ENCODE measurements at places on chromosomes 11 and 22.

- no peak for DNase-seq
These were observed 8.3 kb downstream of the FXYD2 start for GRCh38 chr11:117816151-117816741.

DNA sequence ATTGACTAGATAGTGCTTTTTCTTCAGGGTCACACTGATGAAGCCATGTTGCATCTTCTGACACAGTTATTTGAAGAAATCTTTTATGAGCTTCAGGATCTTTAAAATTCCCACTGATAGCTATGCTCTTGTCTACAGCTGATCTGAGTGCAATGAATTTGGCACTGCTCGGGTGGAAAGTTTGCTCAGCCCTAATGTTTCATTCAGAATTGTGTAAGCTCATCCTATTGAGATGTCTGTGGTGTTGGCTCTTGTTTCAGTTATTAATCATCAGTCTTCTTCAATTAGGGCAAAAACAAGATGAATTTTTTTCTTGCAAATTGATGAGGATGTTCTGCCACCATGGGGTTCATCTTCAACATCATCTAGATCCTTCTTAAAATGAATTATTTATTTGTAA, 1387.0 kb upstream of the RAG2 start:
- DNase-seq, result no peak

DNA sequence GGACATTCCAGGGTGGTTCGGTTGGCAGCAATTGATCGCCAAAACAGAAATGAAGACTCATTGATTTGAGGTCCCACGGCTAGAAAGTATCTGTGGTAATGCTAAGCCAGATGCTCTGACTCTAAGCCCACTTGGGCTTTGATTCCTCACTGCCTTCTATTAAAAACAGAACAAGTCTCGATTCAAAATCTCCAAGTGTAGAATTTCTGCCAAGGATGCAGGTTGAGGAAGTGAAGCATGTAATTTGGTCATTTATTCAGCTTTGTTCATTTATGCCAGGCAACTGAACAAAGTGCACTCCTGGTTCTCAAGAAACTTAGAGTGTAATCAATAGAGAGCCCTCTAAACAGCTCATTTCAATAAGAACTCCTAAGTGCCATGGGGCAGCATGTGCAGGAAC, 2.3 kb upstream of the CEP295 start:
- DNase-seq, result no peak

- DNase-seq, result no peak
These were observed 9.0 kb upstream of the USP28 start for GRCh38 chr11:113884361-113884836.

GRCh38 chr11:14093065-14093464, 130.5 kb downstream of the SPON1 start:
- no peak for DNase-seq

GRCh38 chr11:60923326-60923725, 934 bp upstream of the TMEM132A start:
- no peak for DNase-seq

DNA sequence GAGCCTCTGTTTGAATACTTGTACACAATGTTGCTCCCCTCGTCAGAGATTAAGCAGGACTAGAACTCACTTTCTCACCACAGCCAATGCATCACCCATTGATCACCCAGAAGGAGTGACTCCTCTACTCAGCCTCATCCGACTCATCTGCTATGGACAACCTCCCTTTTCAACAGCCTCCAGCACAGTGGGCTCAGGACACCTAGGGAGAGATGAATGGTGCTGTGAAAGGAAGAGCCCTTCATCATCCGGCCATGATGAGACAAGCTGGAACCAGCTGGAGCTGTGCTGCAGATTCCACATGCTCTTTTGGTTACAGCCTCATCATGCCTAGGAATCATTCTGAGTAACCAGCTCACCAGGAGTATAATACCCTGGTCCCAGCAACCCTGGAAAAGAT, 15.5 kb downstream of the C11orf91 start:
- DNase-seq, result no peak

DNA sequence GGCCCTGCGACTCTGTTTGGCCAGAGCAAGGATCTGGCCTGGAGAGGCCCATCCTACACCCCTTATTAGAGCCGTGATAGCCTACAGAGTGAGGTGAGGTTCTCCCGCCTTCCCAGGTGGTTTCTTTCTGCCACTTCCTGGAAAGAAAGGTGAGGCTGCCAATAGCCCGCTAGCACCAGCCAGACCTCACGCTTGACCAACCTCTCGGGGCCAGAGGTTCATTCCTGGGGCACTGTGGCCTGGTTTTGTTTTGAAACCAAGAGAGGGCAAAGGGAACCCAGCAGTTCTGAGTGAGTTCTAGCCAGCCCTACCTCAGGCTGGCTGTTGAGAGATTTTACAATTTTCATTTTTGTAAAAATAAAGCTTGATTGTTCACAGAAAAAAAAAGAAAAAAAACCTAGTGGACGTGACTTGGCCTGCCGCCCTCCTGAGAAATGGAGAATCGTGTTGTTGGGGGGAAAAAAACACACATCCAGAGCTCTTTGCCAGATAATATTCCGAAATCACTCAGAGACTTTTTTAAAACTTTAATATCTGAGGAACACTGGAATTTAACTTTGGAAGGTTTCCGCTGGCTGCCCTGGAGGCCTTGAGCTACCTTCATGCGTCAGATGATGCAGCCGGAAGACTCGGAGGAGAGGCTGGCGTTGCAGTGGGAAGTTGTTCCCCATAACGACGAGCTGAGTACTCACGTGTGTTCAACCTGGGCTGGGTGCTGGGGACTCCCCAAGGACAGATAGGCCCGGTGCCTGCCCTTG, 84.5 kb downstream of the BCR start:
- no peak for DNase-seq

DNA sequence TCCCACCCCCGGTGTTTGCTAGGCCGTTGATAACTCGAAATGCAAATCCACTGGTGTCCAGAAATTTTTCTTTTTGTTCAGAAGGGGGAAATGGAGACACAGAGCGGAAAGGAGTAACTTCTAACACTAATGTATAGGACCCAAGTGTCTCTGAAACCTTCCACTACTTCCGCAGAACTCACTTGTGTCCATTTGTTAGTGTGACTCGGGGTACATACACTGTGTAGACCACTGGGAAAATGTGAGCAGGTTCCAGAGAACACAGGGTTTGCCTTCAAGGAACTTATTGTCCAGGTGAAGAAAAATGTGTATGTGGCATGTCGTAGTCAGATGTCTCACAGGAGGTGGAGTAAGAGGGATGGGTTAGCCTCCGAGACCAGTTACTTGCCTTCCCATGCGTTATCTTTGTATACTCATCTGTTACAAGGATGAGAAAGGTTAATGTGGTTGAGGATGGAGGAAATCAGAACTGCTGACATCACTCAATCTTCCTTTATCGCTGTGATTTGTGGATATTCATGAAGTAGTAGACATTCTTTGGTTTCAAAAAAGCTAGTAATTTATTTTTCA, 857 bp downstream of the ARCN1 start:
- DNase-seq, result no peak

GRCh38 chr11:69944146-69944795, 125.1 kb upstream of the FGF3 start:
- no peak for DNase-seq

DNA sequence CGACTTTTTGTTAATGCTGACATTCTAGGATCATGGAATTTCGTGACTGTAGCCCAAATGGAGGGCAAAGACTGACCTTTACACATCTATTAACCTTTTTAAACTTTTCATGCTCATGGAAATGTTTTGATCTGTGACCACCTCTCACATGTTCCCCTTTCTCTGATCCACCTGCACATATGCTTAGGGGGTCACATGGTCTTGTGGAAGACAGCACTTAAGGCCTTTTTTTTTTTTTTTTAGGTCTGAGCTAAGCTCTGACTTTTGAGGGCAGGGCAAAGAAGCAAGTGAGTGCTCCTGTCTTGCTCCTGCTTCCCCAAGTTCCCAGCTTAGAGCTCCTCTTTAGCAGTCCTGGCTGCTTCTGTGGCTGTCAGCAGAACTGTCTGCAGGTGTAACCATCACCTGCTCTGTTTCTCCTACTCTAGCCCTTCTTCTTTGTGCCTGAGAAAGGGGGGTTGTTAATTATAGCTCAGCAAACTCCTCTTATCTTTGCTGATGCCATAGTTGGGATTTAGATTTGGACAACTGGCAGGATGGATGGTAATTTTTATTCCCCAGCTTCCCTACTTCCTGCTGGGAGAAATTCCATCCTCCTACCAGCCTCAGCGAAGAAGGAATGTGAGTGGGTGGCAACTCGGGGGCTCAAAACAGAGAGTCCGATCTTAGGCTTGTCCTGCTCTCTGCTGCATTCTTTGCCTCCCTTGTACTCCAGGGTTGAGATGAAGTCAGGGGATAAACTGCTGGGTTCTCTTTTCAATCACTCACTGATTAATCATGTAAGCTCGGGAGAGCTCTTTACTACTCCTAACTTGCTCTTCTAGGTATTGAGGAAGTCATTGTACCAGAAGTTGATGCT, 64.4 kb downstream of the GRAMD1B start:
- no peak for DNase-seq

DNA sequence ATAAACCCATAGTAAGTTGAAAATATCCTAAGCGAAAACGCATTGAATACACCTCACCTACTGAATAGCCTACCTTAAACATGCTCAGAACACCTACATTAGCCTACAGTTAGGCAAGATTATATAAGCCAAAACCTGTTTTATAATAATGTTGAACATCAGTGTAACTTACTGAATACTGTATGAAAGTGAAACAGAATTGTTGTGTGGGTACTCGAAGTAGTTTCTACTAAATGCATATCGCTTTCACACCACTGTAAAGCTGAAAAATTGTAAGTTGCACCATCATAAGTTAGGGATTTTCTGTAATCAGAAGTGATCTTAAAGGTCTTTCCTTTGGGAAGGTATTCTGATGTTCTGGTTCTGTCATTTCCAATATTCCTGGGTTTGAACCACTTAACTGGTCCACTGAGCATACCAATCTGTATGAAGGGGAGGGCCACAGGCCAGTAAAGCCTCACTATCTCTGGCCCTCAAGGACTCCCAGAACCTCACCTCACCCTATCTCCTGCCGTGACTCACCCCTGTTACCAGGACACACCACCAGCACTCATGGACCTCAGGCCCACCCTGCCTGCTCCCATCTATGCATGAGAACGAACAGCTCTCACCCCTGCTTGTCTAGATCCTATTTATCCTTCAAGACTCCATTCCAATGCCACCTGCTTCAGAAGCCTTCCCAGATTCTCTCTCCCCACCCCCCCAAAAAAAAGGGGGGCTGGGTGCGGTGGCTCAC, 70.0 kb downstream of the NAT10 start:
- DNase-seq, result no peak

GRCh38 chr11:108196901-108197300, 25.5 kb downstream of the NPAT start:
- no peak for DNase-seq

DNA sequence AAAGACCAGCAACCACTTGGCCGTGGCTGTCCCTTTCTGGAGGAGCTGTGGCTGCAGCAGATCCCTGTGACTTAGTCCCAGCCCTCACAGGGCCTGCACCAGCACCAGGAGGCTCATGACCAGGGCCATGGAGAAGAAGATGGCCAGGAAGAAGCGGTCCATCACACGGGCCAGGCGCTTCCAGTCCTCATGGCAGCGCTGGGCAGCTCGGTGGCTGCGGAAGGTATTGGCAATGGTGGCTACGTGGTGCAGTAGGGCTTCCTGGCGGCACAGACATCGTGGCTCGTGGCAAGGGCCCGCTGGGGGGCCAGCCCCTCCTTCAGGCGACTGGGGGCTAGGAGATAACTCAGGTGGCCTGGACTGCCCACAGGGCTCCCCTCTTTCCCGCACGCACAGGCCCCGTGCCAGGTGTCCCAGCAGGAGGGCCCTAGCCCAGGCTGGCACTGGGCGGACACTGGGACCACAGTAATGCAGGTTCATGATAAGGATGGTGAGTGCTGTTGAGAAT, 5.1 kb downstream of the CHRNA10 start:
- no peak for DNase-seq

- no peak for DNase-seq
These were observed 119.5 kb downstream of the ENTHD1 start for GRCh38 chr22:39773976-39774539.

DNA sequence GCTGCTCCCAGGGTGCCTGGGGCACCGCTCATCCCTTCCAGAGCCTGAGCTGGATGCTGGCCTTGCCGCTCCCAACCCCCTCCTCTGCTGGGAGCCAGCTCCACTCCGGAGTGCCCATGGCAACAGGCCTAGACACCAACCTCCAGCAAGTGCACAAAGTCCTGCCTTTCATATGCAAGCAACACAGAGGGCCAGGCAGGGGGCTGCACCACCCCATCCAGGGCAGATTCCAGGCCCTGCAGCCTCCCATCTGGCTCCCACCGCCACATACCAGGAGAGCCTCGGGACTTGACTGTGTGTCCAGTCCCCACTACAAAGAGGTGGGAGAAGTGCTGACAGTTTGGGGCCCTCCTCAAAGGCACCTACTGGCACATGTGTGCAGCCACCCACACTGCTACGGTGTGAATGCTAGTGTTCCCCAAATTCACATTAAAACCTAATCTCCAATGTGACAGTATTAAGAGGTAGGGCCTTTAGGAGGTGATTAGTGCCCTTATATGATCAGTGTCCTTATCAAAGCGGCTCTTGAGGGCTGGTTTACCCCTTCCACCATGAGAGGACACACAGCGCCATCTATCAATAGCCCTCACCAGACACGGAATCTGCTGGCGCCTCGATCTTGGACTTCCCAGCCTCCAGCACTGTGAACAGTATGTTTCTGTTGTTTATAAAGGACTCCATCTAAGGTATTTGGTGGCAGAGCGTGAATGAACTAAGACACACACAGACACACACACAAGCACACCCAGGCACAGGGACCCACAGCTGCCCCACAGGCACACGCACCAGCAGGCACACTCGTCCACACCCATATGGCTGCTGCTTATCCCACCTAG, 16.2 kb downstream of the ARVCF start:
- DNase-seq, result no peak

- DNase-seq, result no peak
These were observed 43.2 kb upstream of the CHKA start for GRCh38 chr11:68164437-68164836.

- DNase-seq, result no peak
These were observed 91.5 kb upstream of the PRDM11 start for GRCh38 chr11:45054956-45055355.

DNA sequence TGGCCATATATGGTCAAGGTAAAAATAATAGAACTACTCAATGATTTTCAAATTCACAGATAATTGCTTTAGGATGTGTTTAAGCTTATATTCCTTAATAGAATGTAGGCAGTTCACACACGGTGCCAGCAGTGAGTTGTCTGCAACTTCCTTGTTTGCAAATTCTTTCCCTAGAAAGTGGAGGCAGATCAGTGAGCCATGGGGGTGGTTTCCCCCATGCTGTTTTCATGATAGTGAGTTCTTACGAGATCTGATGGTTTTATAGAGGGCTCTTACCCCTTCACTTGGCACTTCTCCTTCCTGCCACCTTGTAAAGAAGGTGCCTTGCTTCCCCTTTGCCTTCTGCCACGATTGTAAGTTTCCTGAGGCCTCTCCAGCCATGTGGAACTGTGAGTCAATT, 111.8 kb upstream of the LMO1 start:
- DNase-seq, result no peak

- DNase-seq, result no peak
These were observed 101.6 kb downstream of the MAML2 start for GRCh38 chr11:96241331-96241841.

DNA sequence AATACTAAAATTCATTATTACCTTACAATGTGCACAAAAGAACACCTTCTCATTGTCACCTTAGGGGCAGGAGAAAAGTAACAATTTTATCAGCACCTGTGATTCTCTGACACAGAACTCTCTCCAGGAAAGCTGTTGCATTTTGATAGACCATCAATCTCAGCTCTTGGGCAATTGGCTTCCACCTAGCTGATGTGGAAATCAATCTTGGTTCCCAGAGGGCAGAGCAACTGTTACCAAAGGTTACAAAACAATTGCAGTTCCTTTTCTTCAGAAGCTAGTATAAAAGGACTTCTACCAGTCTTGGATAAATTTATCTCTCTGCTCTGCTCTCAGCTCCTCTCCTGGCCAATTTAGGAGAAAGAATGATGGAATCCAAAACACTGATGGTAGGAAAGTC, 157.8 kb upstream of the DDI1 start:
- no peak for DNase-seq

All from stimulated activated CD4-positive, alpha-beta T cell treated with anti-CD3 and anti-CD28 coated beads, Interleukin-1b, Interleukin-23, amount 100 ng/mL, for 24 hours (primary cell).